ENCODE measurements at places on chromosomes 5 and 9. TPM values are rescaled to one million over a fixed set of nuclear protein-coding genes. Genes with fewer than 3 reads are reported as not detected.

DNA sequence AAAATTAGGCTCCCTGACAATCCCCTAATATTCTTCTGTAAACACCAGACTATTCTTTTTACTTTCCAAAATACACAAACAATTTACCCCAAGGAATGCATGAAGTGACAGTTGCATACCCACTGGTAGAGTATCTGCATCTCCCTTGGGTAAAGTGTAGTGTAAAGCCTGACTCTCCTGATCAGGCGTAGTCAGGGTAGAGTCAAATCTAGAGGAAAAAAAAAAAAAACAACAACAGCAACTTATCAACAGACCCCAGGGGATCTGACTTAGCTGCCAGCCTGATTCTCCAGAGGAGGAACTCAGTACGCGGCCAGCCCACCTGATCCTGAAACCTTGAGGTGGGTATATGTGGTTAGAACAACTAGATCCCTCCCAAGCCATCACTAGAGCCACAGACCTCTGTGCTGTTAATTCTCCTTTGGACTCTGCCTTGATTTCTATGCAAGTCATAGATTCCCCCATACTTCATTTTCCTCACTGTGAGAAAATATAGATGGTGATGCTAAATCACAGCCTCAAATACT is 61.0 kb downstream of the ZNF608 start:
- no peak for DNase-seq

The ASTN2 gene
- total RNA-seq: 2.5 TPM

DNA sequence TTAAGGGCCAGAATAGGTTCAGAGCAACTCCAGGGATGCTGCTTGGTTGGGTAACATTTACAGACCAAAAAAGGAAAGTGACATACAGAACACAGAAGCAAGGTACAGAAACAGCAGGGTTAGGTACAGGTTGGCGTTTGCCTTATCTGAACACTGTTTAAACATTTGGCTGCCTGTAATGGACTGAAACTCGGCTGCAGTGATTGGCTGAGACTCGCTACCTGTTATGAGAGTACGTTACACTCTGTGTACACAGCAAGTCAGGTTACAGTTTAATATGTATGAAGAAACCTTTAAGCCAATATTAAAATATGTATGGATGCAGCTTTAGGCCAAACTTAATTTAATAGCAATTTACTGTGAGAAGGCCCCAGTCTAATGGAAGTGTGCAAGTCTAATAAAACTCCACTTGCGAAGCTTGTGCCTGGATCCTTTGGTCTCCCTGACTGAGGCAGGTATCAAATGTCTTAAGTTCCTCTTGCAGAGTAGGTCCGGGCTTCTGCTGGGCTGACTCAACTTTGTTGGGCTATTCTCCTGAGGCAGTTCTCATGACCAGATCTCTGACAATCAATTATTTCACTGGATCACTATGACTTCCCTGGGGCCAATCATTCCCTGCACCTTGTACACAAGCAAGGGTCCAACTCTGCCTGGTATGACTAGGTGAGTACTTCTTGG is 204.9 kb downstream of the ZNF462 start:
- DNase-seq: peak; percentile 80

DNA sequence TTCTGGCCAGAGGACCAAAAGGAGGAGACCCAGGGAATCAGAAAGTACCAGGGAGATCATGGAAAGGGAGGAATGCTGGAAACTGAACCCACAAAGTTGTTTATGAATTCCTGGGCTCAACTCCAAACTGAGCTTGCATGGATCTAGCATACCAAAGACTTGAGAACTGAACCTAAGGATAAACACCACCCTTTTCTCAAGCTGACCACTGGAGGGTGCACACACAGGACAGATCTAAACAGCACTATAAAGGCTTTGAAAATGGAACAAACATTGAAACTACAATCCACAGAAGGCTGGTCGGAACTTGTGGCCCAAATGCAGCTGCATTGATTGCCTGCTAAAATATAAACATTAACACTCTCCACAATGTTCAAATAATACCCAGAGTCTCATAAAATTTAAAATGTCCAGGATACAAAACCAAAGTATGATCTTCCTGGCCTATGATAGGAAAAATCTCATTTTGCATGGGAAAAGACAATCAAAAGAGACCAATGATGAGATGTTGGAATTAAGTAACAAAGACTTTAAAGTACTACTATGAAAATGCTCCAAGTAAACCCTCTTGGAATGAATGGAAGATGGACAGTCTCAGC is 15.6 kb upstream of the IRF1 start:
- DNase-seq: peak; percentile 64

DNA sequence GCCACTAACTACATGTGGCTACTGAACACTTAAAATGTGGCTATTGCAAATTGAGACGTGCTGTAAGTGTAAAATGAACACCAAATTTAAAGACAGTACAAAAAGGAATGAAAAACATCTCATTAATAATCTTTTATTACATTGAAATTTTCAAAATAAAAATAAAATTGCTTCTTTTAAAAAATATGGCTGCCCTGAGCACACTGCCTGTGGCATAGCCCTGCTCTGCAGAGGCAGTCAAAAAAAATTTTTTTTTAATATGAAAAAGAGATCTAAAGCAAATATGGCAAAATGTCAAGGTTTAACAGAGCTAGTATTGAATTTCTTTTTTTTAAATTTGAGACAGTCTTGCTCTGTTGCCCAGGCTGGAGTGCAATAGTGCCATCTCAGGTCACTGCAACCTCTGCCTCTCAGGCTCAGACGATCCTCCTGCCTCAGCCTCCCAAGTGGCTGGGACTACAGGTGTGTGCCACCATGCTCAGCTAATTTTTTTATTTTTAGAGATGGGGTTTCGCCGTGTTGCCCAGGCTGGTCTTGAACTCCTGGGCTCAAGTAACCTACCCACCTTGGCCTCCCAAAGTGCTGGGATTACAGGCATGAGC is 25.6 kb downstream of the CARNMT1 start:
- no peak for DNase-seq

DNA sequence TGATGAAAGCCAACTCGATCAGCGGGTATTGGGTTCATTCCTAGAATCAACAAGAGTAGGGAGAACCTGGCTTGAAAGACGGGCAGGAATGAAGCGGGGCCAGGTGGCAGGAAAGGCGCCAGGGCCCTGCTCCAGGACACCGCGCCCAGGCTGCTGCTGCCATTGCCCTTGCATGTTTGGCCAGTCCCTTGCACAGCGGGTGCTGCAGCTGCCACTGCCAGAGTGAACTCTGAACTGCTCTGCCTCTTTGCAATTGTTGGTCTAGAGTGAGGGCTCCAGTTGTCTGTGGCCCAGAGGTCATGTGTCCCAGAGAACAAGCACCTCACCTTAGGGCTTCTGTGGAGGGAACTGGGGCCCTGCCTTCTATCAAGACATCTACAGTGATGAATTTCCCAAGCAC is 24.0 kb upstream of the CARTPT start:
- peak; percentile 28 for DNase-seq

The FGD3 gene
- 1.8 TPM for total RNA-seq

Measured in colonic mucosa (tissue), 4 donors.